ENCODE measurements at places on chromosomes 12 and 14.

DNA sequence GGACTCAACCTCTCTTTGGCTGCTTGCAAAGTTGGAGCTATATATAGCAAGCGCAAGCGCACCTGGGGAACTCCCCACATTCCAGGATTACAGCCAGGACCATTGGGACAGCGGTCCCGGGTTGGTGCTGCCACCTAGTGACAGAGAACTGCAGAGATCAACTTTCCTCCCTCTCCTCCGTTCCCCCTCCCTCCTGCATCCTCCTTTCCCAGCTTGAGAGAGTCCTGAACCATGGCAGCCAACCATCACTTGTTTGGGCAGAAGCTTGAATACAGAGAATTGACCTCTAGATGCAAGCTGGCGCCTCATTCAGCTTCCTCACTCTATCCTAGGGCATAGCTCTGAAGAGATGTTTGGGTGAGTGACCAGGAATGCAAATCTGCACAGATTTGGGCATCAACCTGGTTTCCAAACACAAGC, 17.4 kb upstream of the FLVCR2 start:
- no peak for DNase-seq

DNA sequence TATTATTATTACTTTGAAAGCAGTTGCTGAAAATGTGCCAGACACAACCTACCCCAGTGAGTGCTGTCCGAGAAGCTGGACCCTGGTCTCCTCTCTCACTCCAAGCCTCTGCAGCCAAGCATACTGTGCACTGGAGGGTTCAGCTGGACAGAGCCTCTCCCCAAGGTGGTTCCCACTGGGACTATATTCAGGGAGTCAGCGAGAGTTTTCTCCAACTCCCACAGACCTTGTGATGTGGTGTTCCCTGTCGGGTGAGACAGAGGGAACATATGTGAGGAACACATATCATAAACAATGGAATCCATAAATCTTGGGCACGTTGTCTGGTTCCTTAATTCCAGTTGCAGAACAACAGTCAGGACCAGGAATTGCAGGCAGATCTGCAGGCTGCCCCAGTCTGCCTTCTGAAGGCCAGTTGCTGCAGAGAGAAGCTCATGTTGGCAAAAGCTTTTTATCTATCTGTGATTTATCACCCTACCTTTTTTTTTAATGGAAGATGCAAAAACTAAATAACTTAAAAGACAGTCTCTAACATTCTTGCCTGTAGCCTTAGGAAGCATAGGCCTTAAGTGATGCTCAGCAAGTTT, 619.8 kb upstream of the TBX3 start:
- DNase-seq = no peak

GRCh38 chr14:99971941-99972747, 93.1 kb upstream of the EVL start:
- no peak for DNase-seq

GRCh38 chr14:50231475-50232275, at the start of gene SOS2:
Gene SOS2 (minus strand): TSS chr14:50231578. CDS start chr14:50231283, 295 bp downstream.
- peak; percentile 65 for DNase-seq

DNA sequence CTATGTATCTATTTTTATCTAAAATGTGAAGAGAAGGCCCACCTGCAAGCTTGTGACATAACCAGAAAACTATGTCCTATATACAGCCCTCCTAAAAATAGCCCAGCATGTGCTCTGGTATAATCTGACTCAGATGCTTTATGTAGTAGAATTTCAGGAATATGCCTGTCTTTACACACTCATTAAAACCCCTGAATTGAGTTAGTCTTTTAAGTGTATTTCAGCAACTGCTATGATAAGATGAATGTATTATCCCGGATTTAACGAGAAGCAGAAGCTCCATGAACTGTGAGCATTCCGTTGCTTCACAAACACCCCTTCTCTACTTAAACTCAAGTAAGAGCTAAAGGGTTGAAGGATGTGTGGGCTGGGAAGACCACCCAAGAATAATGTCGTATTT, 89.9 kb upstream of the PRICKLE1 start:
- DNase-seq = no peak

GRCh38 chr14:25846246-25846645, 751.6 kb downstream of the NOVA1 start:
- DNase-seq = no peak

DNA sequence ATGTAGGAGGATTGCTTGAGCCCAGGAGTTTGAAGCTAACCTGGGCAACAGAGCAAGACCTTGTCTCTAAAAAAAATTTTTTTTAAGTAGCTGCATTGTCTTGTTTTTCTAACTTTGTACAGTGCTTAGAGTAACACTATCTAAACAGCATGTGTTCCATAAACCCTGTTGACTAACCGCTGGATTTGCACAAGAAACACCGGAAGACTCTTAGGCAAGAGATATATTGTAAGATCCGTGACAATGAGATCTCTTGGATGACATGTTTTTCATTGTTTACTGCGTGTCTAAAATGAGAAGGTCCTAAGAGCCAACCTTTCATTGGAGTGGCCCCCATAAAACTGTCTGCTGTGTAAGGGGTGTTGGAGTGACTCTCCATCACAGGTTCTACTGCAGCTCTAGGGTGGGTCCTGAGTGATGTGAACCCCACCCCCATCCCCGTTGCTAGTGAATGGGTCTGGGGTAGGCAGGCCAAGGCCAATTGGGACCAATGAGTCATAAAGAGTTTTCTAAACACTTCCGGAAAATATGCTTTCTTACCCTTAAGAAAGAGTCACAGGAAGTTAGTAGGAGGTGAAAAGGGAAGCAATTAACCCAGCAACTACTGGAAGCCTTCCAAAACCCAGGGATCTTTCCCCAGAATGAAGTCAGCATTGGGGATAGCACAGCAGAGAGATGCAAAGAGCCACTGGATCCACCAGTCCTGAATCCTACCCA, 24.3 kb upstream of the PCNX1 start:
- DNase-seq = no peak

- no peak for DNase-seq
Measured at GRCh38 chr12:27814411-27814810, 34.4 kb upstream of the MANSC4 start.

- no peak for DNase-seq
Measured at GRCh38 chr14:90384543-90384911, 12.3 kb upstream of the CALM1 start.

GRCh38 chr14:101230161-101230850, 326.8 kb upstream of the RTL1 start:
- no peak for DNase-seq

DNA sequence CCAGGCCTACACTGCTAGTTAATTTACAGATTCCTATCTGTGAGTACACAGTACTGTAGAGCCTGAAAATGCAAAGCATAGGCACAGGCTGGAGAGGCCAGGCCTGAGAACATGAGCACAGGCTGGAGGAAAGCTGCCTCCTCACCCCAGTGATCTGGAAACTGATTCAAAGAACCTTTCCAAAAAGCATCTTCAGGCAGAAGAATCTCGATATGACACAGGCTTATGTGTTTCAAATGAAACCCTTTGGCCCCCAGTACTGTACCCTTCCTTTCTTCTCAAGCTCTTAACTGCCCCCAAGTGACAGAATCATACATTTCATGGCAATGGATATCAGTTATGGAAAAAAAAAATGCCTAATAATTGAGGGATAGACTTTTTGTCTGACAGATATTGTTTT, 122.0 kb downstream of the KCNC2 start:
- no peak for DNase-seq

- peak; percentile 66 for DNase-seq
Measured at GRCh38 chr14:24605435-24606190, 3.9 kb downstream of the GZMH start.

GRCh38 chr14:63078569-63078968, 33.3 kb upstream of the KCNH5 start:
- no peak for DNase-seq

GRCh38 chr12:30269496-30269895, 426.2 kb downstream of the IPO8 start:
- no peak for DNase-seq

Measured in stimulated activated CD8-positive, alpha-beta memory T cell treated with anti-CD3 and anti-CD28 coated beads, Interleukin-2, amount 100 ng/mL, for 48 hours (primary cell).